Central memory CD4-positive, alpha-beta T cell (primary cell): ENCODE measurements at places on chromosomes 1 and 21.

GRCh38 chr1:47479664-47480063 is 41.8 kb downstream of the FOXD2 start:
- DNase-seq: no peak

DNA sequence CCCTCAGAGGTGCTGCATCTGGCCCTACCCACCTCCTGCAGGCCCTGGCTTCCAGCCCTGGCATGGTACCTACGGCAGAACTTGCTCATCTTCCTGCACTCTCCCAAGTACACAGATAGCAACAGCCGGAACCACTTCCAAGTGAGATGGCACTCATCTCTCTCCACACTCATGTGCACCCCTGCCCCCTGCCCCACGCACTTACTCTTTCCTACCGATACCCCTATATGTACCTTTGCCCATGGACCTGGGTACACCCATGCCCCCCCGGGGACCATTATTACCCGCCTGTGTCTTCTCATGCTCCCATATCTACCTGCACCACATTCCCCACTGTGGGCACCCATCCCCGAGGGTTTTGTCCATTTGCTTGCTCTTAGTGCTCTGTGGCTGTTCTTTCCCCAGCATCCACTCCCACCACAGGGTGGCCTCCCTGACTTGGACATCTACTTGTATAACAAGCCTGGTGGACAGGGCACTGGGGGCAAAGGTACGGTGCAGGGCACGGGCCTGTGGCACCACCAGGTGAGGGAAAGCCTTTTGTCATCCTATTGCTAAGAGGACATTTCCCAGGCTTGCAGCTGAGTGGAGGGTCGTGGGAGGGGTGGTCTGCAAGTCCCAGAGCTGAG is 14.7 kb downstream of the HYI start:
- no peak for DNase-seq

- no peak for DNase-seq
Observed at GRCh38 chr1:48026275-48026674, 29.1 kb upstream of the TRABD2B start.

DNA sequence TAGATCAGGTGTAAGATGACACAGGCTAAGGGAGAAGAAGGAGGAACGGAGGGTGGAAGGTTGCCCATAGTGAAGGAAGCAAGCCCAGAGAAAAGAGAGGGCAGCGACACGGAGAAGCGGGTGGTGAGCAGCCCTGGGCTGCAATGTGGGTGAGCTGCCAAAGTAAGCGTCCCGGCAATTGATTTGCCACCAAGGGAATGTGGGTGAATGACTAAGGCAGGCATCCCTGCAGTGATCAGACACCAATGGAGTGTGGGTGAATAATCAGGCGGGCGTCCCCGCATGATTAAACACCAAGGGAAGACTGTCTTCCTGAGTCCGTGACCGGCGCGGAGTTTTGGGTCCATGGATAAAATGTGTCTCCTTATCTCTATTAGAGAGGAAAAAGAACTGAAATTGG is 79.6 kb downstream of the UCHL5 start:
- DNase-seq: no peak

DNA sequence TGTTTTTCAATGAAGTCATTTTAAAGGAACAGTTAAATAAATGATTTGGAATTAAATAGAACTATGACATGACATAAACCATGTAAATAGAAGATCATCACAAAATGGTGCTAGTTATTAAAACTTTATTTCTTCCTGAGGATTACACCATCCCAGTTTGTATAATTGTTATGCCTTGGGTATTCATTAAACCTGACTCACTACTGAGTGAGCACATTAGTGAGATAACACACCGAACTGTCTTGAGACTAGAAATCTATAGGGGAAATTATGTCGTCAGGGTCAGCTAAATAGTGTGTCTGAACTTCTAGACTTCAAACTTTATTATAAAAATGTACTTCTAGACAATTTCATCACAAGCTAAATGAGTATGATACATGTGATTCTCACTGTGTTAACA is 189.4 kb downstream of the NCAM2 start:
- no peak for DNase-seq

- no peak for DNase-seq
Observed at GRCh38 chr21:40841524-40842196, 5.3 kb downstream of the DSCAM start.

GRCh38 chr1:248140846-248141245 is 4.1 kb upstream of the OR2M5 start:
- no peak for DNase-seq

GRCh38 chr1:66542811-66543767 is 9.1 kb downstream of the SGIP1 start:
- DNase-seq: no peak

DNA sequence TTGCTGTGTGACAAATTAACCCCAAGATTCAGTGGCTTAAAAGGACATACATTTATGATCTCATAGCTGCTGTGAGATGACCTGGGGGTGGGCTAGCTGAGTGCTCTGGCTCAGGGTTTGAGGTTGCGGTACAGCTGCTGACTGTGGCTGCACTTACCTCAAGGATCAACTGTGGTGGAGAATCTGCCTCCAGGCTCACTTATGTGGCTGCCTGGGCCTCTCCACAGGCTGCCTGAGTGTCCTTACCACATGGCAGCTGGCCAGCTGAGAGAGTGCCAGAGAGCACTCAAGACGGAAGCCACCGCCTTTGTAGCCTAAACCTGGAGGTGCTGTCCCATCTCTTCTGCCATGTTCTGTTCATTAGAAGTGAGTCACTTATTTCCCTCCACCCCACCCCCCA is 5.7 kb downstream of the LRRC71 start:
- no peak for DNase-seq

DNA sequence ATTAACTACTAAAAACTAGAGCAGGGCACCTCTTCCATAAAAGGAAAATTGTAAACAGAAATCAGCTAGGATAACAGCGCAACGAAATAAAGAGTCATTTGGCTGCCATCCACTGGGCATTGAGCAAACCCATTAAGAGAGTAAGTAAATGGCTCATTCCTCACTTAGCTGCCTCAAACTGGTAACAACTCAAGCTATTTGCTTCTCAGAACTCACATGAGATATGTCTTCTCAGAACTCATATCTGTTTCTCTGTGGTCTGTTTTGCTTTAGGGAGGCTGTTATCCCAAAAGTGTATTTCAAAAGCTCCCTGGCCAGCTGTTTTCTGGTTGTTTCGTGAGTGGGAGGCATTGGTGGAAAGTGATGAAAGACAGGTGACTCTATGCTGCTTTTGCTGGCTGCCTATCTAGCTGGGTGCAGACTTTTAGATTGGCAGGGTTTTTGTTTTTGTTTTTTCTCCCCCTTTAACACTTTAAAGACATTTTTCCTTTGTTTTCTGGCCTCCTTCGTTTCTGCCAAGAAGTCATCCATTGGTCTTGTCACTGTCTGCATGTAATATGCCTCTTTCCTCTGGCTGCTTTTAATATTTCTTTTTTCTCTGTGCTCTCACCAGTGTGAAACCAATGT is 269.2 kb upstream of the RGS18 start:
- DNase-seq: no peak

- DNase-seq: no peak
Observed at GRCh38 chr1:21898326-21899200, 38.5 kb downstream of the HSPG2 start.

GRCh38 chr1:201751872-201752271 is 77.1 kb upstream of the IPO9 start:
- DNase-seq: no peak

DNA sequence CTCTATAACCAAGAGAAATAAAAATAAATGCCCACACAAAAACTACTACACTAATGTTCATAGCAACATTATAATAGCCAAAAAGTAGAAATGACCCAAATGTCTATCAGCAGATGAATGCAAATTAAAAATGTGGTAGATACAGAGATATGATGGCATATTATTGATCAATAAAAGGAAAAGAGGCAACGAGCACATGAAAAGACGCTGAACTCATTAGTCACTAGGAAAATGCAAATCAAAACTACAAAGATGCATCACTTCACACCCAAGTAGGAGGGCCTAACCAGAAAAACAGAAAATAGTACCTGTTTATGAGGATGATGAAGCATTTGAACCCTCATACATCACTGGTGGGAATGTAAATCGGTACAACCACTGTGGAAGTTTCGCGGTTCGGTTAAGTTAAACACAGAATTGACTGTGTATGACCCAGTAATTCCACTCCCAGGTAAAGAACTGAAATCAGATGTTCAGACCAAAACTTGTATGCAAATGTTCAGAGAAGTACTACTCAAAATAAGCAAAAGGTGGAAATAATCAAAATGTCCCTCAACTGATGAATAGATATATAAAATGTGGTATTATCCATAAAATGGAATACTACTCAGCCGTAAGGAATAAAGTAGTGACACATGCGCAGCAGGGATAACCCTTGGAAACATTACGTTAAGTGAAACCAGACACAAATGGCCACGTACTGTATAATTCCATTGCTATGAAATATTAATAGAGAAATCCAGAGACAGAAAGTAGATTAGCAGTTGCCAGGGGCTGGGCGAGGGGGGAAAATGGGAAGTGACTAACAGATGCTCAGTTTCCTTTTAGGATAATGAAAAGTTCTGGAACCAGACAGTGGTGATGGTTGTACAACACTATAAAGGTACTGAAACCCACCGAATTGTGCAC is 3.1 kb downstream of the USP48 start:
- DNase-seq: no peak
